ENCODE measurements at places on chromosomes 6 and 20.

- no peak for DNase-seq
Measured at GRCh38 chr6:106037060-106037459, 49.1 kb upstream of the PRDM1 start.

GRCh38 chr6:14693301-14694192 lies 552.3 kb upstream of the JARID2 start:
- no peak for DNase-seq

DNA sequence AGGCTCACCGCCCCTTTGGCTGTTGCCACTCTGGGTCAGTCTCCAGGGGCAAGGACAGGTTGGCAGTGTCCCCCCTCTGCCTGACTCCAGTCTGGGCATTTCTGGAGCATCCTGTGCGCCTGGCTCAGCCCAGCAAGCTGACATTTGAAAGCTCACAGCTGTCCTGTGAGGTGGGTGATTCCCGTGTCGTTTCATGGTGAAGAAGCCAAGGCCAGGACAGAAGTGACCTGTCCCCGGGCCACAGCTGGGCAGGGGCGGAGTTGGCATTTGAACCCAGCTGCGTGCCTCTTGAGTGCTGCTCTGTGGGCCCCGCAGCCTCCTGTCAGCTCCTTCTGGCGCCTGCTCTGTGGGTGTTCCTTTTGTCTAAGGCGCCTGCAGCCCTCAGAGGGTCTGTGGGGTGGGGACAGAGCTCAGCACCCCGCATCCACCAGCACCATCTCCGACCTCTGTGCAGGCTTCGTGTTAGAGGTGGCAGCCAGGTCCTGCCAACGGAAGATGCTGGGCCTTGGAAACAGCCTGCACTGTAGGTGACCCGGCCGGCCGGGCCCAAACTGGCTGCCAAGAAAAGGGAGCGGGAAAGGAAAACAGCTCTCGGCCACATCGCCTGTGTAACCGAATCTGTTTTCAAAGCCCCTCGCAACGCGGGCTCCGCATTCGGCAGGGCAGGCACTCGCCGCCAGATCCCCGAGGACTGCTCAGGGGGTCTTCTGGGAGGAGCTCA lies 5.8 kb upstream of the GATA5 start:
- DNase-seq, result no peak

DNA sequence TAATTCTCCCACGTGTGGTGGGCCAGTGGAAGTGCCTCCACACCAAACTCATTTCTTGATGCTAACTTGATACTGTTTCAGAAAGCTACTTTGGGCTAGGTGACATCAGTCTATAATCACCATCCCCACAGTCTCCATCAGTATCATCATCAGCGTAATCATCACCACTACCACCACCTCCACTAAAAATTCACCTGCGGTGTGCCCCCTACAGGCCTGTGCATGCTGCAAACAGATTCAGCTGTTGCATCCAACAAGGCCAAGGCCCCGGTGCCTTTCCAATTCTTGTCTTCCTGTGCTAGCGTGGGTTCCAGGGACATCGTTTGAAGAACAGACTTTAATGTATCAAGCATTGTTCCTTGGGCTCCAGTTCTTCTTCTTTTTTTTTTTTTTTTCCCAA lies 201.3 kb upstream of the EXOC2 start:
- no peak for DNase-seq

GRCh38 chr6:28158318-28158717 lies 16.6 kb downstream of the ZKSCAN8 start:
- no peak for DNase-seq

- DNase-seq, result no peak
Measured at GRCh38 chr6:41653691-41654090, 15.4 kb downstream of the MDFI start.

GRCh38 chr20:34052414-34052813 lies 58.7 kb downstream of the RALY start:
- no peak for DNase-seq

DNA sequence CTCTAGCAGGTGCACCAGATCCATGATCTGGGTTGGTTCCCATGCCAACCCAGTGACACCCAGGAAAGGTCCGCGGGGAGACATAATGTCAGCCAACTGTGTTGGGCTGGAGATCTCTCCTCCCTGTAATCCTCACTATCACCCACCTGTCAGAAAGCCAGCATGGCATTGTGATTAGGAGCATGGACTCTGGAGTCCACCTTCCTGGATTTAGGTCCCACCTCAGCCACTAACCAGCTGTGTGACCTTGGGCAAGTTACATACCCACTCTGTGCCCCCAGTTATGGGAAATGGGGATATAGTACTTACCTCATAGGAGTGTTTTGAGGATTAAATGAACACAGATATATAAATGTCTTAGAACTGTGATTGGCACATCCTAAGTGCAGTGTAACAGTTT lies 97.9 kb downstream of the ZDHHC14 start:
- no peak for DNase-seq

DNA sequence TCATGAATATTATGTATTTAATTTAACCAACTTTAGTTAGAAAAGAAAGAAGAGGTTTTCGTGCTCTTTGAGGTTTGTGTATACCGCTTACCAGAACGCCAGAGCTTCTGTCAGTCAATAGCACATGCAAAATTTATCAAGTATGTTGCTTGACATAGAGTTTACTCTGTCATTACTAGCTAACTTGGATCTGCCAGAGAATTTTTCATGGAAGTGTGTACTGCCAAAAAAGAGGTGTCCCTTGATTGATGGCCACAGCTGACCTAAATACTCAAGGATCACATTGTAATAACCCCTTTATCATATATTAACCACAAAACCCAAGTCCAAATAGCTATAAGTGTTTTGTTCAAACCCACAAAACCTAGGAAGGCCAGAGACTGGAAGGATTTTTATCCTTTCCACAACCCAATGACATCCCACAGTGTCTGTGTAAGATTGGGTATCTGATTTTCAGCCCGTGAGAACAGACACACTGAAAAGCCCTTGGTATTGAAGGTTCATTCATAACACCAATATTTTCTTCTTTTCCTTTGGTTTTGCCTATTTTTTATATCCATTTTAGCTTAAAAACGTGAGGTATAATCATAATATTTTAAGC lies 194.0 kb upstream of the EYA4 start:
- DNase-seq, result no peak

DNA sequence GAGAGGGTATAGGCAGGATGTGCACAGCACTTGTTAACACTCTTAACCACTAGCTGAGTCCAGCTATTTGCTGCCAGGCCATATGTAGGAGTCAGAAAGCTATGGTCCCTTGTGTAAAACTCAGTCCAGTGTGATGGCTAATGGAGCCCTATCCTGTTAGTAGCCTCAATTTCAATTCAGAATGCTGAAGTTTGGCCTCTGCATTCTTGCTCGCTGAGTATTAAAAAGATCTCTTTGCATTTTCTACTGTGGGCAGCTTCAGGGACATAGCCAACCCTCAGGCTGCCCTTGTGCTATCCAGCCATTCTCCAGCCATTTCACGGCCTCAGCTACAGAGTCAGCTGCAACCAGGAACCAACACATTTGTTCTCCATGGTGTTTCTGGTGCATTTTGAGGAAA lies 92.5 kb downstream of the SPTLC3 start:
- DNase-seq, result no peak

DNA sequence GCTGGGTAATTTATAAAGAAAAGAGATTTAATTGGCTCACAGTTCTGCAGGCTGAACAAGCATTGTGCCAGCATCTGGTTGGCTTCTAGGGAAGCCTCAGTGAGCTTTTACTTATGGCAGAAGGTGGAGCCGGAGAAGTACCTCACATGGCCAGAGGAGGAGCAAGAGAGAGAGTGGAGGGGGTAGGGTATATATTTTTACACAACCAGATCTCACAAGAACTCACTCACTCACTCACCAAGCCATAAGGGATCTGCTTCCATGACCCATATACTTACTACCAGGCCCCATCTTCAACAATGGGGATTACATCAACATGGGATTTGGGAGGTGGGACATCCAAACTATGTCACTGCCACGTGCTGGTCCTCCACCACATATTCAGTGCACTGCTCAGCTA lies 152.6 kb upstream of the PRND start:
- no peak for DNase-seq

GRCh38 chr6:145454006-145454405 lies 281.3 kb downstream of the EPM2A start:
- DNase-seq, result no peak

- no peak for DNase-seq
Measured at GRCh38 chr6:36323062-36323461, 13.6 kb downstream of the BNIP5 start.

DNA sequence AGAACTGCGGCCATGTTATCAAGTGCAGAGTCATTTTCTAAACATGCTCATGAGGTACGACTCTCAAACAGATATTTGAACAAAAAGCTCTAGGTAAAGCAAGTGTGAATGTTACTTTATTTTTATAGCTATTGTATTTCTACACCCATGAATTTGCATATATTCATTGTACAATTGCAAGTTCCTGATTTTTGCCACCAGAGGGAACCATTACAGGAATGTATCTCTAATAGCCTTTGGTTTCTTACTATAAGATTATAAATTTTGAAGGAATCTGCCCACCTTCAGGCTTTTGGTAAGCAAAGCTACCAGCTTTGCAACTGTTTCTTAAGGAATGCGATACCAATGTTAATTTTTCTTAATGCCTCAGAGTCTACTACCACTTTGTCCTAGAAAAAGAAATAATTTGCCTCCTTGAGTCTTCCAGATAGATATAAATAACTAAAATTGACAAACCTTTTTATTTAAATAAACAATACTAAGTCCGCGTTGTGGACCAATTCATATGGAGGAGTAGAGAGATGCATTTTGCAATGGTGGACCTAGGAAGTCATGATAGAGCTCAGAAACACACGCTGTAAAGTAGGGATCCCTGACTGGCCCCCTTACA lies 125.4 kb upstream of the SAMD5 start:
- DNase-seq, result no peak

GRCh38 chr20:10654630-10655029 lies 19.2 kb downstream of the JAG1 start:
- no peak for DNase-seq

GRCh38 chr6:37131104-37131959 lies 38.6 kb upstream of the PIM1 start:
- DNase-seq, result no peak

- no peak for DNase-seq
Measured at GRCh38 chr20:45969712-45970634, 2.0 kb downstream of the ZNF335 start.

- no peak for DNase-seq
Measured at GRCh38 chr20:57826666-57827287, 117.0 kb upstream of the PMEPA1 start.

GRCh38 chr20:36550790-36551299 lies 9.5 kb downstream of the MYL9 start:
- DNase-seq, result no peak

- DNase-seq, result no peak
Measured at GRCh38 chr6:40343877-40344565, 243.1 kb downstream of the LRFN2 start.

DNA sequence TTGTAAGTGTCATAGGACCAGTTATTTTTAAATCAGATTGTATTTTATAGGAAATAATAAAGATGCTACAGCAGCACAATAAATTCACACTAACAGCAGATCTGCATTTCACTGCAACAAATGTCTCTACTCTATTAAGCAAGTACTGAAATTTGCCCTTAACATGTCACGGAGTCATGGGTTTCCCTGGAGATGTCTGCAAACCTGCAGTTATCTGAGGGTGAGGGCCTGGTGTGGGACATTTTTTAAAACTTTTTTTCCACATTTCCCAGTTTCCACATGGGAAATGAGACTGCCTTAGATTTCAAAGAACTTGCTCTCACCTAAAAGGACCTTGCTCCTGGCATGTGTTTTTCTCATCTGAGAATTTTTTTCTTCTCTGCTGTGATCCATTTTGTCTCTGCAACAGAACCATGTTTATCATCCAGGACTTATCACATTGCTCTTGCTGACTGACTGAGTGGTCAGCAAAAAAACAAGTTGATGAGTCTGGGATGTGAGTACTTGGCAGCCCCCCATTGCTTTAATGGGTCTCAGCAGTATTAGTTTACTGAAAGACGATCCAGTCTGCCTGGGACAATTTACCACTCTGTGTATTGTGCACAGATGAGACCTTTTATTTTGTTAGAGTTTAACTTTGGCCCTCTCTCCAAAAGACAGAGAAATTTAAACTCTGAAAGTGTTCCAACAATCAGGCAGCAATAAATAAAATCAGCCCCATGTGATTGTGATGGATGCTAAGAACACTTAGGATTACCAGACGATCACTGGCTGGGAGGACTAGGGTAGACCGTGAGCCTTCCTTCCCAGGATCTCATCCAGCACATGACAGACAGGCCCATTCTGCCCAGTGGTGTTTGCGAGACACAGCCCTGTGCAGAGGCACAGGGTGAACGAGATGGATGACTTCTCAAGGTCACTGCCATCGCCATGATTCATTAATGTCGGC lies 268.8 kb downstream of the BTBD9 start:
- no peak for DNase-seq

DNA sequence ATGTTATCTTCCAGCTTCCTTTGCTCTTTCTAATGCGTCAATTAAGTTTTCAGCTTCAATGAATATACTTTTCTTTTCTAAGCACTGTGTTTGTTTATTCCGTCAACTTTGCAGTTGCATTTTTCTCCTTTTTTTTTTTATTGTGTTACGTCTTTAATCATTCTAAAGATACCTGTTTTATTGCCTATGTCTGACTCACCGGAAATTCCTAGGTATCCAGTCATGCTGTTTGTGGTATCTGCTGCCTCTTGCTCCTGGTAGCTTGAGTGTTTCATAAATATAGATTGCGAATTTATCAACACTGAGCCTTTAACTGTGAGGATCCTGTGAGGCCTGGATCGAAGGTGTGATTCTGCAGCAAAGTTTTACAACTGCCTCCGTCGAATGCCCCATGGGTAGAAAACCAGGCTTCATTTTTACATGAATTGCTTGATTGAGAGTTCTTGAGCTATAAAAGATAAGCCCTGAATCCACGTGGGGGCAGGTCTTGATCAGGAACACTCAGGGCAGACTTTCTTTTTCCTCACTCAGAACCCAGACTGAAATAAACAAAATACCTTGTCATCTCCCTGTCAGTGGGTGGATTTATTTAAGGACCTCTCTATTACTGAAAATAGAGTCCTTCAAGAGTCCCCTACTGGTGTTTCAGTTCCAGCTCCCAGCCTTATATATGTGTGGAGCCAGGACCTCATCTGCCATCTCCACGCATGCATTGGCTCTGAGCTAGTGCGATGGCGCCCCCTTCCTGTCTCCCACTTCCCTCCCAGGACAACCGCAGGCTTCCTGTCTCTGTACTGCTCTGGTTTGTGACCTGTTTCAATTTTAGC lies 60.1 kb upstream of the LRRC1 start:
- DNase-seq, result no peak

- DNase-seq, result no peak
Measured at GRCh38 chr20:992801-993535, 9.1 kb downstream of the RSPO4 start.

- DNase-seq, result no peak
Measured at GRCh38 chr6:7085911-7086310, 21.9 kb upstream of the RREB1 start.

GRCh38 chr6:52634211-52634610 lies 36.7 kb upstream of the TMEM14A start:
- DNase-seq, result no peak
